ENCODE measurements at places on chromosomes 4 and X. TPM values are rescaled to one million over a fixed set of nuclear protein-coding genes. Genes with fewer than 3 reads are reported as not detected.

Gene SPACA5
- 0.25 TPM for total RNA-seq

Gene GRID2
- 30.7 TPM for total RNA-seq

Gene SORCS2
- 8.9 TPM for total RNA-seq

Gene VGLL1
- not detected for total RNA-seq

Gene CTAG2
- total RNA-seq, result not detected

Gene ANK2
- total RNA-seq, result 574 TPM

Data from temporal lobe (tissue), 4 donors.